ELF-1 (cell line): ENCODE measurements at places on chromosomes 1 and 21.

- DNase-seq: no peak
These were observed 1004.2 kb downstream of the TTLL7 start for GRCh38 chr1:82994616-82995263.

- peak; percentile 44 for DNase-seq
These were observed 202.7 kb upstream of the SNX7 start for GRCh38 chr1:98458511-98459485.

GRCh38 chr1:91731815-91732214 is 154.1 kb downstream of the TGFBR3 start:
- no peak for DNase-seq

DNA sequence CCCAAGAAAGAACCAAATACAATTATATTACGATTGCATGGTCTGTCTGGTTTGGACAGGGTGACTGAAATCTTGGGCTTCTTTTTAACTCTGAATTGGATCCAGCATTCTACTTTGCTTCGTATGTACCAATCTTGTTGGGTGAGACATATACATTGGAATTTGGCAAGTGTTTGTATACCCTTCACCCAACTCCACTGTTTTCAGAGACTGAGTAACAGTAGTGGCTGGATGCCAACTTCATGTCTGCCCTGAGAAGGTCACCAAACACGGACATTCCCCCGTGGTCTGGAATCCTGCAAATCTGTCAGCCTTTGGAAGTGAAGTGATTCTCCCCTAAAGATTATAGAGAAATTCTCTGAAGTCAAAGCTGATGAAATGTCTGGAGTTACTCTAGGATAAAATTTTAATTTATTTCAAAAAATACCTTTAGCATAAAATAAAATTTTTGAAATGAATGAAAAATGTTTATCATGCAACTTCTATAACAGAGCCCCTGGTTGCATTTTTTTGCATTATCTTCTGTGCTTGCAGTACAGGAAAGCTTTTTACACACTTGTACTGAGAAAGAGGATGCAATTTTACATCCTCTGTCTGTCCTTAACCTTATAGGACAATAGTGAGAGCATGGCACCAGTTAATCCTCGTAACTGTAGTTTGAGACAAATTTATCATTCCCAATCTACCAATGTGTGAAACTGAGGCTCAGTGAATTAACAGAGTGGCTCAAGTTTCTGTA is 201.8 kb downstream of the DISC1 start:
- DNase-seq: no peak

DNA sequence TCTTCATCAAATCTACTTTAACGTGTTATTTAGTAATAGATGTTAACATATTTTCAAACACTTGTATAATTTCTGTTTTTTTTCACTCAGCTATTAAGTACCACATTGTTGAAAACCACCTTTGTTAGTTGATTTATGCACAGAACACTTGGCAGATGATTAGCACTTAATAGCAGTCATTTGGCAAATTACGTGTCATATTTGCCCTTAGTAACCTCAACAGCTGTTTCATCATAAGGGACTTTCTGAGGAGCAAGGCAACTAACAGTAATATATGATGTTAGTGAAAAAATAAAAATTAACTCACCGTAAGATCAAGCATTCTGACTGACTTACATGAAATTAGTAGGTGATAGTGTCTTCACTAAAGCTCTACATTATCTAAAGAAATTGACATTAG is 186.4 kb downstream of the HMCN1 start:
- no peak for DNase-seq

GRCh38 chr21:31623664-31624063 is 35.8 kb upstream of the SOD1 start:
- DNase-seq: no peak

GRCh38 chr1:43349594-43350306 is 9.0 kb upstream of the CDC20 start:
- no peak for DNase-seq

DNA sequence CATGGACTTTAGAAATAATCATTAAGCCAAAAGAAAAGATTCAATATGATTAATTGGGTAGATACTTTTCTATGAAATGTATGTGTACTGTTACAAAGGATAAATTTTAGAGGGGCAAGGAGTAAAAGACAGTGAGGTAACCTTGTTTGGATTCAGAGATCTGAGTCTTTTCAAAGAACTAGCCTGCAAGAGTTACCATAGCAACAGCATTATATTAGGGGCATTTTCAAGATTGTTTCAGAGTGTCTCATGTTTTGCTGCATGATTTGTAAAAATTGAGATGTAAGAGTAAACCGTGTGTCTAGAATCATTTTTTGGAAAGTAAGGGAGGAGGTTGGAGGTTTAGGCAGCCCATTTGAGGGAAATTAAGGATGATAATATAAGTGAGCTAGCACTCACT is 70.6 kb upstream of the KIAA1614 start:
- no peak for DNase-seq

DNA sequence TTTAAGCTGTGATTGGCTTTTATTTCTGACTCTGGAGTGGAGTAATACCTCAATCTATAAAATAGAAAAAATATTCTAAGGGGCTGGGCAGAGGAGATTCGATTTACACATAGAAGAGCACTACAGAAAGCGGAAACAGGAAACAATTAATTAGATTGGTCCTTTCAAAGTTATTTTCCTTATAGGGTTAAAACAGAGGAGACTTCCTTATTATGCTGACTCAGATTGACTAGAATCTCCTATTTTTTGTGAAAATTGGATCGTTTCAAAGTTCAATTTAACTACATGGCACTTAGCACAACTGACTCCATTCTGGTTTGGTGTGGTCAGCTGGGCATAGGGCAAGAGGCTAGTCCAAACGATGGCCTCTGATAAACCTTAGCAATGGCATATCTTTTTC is 48.3 kb upstream of the NCAM2 start:
- no peak for DNase-seq

- no peak for DNase-seq
These were observed 8.8 kb downstream of the MAGI3 start for GRCh38 chr1:113399062-113399583.

DNA sequence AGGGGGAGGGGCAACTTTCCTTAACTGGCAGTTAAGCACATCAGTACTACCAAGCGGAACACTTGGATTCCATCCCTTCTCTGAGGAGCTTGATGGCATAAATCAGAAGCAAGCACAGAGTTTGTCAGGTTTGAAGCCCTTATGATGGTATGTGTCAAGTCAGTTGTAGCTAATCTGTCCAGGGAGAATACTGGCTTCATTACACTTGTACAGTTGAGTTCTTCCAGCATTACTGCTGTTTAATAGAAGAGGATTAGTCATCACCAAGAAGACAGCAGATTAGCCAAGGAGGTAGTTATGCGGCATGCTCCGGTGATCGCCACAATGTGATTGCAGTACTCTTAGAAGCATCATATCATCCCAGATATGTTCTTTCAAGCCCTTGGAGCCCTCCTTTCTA is 2.1 kb upstream of the TDRD5 start:
- DNase-seq: no peak

GRCh38 chr1:115322631-115323030 is 15.4 kb downstream of the NGF start:
- no peak for DNase-seq

DNA sequence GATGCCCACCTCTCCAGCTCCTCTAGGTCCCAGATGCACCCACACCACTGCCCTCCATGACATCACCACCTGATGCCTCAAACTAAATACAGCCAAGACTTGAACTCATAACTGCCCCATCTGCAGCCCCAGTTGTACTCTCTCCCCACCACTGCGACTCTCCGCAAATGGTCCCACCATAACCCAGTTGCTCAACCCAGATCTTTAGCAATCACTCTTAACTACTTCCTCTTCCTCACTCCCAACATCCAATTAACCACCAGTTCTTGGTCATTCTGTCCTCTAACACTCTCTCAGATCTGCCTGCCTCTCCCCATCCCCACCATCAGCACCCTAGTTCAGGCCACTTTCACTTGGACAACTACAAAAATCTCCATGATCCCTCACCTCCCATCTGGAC is 36.8 kb upstream of the PLA2G2C start:
- no peak for DNase-seq

DNA sequence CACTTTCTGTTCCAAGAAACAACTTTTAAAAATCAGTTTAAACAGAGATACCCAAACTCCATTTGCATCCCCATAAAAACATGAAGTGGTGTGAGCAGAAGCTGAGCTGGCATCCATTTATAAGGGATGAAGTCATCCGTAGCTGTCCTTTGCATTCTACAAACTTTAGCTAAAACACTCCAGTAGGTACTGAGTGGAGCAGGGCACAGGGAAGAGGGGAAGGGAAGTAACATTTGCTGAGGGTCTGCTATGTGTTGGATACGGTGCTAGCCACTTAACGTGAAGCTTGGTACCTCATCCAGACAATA is 32.9 kb downstream of the VWA5B1 start:
- no peak for DNase-seq

GRCh38 chr21:42701706-42702456 is 48.5 kb downstream of the PDE9A start:
- no peak for DNase-seq

DNA sequence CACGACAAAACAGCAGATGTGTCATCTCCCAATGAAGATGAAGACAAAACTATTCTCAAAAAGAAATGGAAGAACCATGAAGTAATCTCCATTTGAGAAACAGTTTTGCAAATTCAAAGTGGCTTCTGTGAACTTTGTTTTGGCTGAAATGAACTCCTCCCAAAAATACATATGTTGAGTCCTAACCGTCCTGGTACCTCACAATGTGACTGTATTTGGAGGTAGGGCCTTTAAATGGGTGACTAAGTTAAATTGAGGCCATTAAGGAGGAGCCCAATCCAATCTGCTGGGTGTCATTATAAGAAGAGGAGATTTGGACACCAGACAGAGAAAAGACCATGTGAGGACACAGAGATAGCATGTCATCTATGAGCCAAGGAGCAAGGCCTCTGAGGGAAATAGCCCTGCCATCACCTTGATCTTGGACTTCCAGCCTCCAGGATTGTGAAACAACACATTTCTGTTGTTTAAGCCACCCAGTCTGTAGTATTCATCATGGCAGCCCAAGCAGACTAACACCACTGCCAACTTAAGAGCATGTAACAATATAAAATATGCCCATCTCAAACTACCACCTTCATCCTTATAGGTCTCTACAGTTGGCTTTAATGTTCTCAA is 38.3 kb upstream of the KCNE1 start:
- DNase-seq: no peak

DNA sequence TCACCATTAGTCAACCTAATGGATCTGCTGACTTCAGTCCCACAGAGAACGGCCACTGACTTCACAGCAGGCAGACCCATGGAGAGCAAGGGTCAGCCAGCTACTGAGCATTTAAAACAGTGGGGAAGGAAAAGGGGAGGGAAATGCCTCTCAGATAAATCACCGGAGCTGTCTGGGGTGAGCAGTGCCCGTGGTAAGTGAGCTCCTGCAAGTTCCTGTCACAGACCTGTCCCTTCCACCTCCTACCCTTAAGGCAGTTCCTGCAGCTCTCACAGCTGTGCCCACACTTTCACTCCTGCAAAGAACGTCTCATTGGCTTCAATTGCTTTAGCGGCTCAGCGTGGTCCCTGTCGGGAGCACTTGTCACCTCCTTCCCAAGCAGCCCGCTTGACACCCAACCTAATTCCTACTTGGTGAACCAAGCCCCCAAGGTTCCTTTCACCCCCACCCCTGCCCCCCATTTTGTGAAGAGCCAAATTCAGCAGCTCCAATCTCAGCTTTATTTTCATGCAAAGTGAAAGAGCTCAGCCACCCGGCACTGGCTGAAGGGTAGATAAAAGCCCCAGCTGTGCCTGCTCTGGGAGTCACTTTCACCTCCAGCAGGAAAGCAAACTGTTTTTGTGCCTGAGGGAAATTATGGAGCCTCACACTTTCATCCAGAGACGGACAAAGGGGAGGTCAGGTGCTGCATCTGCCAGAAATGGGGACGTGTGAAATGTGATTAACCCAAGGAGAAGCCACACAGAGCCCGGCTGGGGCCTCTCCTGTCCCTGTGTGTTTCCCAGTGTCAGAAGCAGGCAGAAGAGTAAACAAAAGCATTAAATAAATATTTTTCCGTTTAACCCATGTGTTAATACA is 306.2 kb downstream of the TTLL7 start:
- DNase-seq: peak; percentile 87

DNA sequence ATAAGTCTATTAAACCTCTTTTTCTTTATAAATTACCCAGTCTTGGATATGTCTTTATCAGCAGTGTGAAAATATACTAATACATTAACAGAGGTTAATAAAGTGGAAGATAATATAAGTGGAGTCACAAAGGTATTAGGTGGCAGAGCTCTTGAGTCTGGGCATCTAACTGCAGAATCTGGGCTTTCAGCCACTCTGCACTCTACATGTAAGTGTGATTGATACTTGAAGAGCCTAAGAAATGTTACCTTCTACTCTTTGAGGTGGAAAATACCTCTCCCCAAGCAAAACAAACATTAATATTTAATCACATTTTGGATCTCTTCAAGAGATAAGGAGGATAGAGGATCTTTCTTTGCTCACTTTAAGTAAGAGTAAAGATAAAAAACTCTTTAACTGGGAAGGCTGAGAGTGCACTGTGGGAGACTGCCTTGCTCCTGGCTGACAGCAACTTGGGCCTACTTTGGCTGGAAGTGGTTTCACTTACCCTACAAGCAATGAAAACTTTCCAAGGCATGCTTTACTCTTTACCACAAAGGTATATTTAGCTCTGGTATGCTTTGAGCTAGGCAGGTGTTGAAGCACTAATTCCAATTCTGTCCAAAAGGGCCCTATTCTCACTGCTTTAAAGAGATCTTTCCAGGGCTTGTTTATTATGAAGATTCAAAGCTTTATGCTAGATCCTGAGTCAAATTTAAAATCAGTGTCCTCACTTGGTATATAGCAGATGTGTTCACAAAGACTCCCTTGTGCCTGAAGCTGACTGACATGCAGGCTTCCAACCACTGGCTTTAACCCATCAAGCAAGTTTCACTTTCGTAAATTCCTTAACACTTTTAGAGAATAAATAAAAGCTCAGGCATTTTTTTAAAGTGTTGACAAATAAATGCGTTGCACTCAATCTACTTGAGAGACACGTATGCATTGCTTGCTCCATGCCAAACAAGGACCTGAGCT is 245.3 kb upstream of the ZP4 start:
- no peak for DNase-seq

GRCh38 chr1:171590022-171590421 is 32.0 kb upstream of the MYOCOS start:
- DNase-seq: no peak

GRCh38 chr1:33332881-33333280 is 12.0 kb upstream of the A3GALT2 start:
- DNase-seq: no peak

DNA sequence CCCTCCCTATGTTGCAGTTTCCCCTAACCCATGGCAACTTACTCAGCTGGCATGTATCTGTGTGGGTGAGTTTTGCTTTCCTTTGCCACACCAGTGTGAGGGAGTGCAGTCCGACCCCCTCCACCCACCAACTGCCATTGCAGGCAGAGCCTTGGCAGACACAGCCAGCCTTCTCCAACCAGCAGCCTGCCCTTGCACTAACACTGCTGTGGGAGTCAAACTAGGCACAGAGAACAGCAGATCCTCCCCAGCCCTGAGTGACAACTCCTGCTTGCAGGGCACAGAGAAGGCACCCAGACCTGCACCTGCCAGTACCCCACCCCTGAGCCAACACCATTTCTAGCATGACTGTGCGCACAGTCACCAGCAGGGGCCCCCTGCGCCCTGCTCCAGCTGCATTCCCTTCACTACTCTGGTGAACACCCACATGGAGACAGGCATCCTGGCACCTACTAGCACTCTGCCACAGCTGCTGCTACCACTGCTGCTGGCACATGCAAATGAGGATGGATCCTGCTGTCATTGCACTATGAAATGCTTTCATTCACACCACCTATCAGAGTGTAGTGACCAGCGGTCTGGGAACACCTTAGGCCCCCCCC is 98.4 kb downstream of the MAGI3 start:
- DNase-seq: peak; percentile 30

- DNase-seq: no peak
These were observed 2.7 kb downstream of the TTLL7 start for GRCh38 chr1:83996191-83996590.

GRCh38 chr1:150813028-150813707 is 5.1 kb upstream of the CTSK start:
- DNase-seq: peak; percentile 66
